ENCODE measurements at places on chromosomes 3 and 15.

GRCh38 chr15:96690733-96691132 lies 360.2 kb downstream of the NR2F2 start:
- DNase-seq: no peak

- DNase-seq: no peak
Observed at GRCh38 chr3:138188013-138188730, 1.1 kb downstream of the ARMC8 start.

GRCh38 chr3:170670504-170670903 lies 84.6 kb upstream of the SLC7A14 start:
- DNase-seq: no peak

GRCh38 chr3:102132370-102132769 lies 283.1 kb downstream of the NFKBIZ start:
- no peak for DNase-seq

- DNase-seq: no peak
Observed at GRCh38 chr3:87694678-87695077, 364.1 kb downstream of the CGGBP1 start.

DNA sequence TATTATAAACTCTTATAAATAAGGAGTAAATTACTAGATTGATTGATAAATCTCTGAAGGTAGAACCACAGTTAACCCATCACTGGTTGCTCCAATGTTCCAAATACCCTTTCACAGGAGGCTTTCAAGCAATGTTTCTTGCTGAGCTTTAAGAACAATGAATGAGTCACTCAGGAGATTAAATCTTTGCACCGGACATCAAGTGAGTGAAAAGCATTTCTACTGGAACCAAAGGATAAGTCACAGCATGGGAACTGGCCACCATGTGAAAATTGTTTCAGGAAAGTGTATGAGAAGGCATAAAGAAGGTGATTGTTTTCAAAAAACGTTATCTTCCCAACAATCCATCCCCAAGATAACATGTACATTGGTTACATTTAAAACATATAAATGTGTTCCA lies 90.6 kb downstream of the CNTN3 start:
- no peak for DNase-seq

DNA sequence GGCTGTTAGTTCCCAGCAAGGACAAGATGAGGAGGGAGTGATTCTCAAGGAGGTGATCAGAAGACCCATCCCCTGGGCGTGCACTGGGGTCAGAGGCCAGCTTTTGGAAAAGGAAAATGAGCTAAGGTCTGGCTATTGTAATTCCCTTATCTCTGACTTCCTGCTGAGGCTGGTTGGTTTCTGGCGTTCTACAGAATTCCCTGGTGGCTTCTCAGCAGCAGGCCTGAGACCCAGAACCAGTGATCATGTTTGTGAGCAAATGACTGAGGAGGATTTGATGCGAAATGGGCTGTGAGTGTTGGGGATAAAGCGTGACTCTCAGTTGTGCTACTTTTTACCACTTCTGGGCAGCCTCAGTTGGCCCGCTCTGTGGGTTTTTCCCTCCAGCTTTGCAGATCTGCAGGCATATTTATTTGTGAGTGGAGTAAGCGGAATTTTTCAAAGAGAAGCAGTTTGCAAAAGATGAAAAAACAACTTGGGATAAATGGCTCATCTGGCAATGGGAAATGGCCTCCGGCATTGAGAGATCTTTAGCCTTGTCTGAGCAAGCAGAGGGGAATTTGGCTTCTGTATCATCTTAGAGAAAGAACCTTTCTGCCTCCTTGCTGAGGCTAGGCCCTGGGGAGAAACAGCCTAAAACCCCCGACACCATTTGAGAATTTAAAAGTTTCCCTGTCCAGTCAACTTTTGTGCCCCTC lies 102.7 kb downstream of the SLCO3A1 start:
- no peak for DNase-seq

- no peak for DNase-seq
Observed at GRCh38 chr3:37691213-37691830, 170.4 kb upstream of the CTDSPL start.

GRCh38 chr3:185813691-185814215 lies 11.1 kb downstream of the IGF2BP2 start:
- no peak for DNase-seq

GRCh38 chr3:32397941-32398340 lies 6.3 kb downstream of the CMTM7 start:
- DNase-seq: no peak

- no peak for DNase-seq
Observed at GRCh38 chr15:101672298-101672697, 20.1 kb upstream of the TM2D3 start.

DNA sequence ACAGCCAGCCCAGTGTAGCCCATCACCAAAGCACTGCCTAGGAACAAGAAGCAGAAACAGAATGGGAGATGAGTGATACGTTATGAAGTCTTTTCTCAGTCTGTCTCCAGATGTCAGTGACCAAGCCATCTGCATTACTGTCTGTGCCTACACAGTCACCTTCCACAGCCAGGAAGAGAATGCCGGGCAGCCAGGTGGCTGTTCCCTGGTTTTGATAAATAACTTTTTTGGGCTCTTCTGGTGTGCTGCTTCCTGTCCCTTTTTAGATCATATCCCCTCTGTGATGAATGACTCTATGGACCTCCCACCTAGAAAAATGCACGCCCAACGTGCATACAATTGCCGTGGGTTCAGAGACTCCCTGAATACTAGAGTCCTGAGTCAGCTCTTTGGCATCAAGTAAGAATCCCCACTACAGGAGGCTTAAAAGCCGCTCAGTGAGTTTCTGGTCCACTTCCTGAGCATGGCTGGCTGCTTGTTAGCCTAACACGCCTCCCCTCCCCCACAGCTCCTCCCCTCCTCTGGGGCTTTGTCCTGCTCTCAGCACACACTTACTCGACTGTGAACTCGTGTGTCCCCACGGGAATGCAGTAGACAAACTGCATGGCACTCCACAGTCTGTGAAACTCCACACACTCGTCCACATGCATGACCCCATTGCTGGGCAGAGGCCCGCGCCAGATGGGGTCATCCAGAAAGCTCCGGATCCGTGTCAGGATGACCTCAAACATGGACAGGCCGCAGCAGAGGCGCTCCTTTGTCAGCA lies 34.7 kb downstream of the NIPA2 start:
- no peak for DNase-seq

GRCh38 chr3:88147261-88147660 lies 2.5 kb upstream of the C3orf38 start:
- DNase-seq: no peak

DNA sequence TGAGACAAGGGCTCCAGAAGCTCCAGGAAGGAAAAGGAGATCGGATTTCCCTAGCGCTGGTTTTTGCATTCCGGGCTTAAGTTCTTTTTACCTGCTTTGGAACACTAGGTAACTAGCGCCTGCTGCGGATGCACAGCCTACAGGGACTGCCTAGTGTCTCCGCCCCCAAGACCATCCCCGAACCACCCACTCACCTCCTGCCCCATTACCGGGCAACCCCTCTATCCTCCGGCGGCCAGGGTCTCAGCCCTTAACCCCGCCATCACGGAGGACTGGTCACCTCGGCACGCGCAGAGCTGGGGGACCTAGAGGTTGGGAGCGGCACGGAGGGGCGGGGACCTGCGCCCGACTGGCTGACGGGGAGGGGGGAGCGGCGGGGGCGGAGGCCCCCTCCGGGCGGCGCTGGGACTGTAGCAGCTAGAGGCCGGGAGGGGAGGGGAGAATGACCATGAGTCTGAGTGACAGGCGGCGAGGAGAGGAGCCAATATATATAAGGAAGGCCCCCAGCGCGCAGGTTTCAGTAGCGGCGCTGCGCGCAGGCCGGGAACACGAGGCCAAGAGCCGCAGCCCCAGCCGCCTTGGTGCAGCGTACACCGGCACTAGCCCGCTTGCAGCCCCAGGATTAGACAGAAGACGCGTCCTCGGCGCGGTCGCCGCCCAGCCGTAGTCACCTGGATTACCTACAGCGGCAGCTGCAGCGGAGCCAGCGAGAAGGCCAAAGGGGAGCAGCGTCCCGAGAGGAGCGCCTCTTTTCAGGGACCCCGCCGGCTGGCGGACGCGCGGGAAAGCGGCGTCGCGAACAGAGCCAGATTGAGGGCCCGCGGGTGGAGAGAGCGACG lies at the start of gene DLL4:
Gene DLL4, plus strand, starts transcription at position 520 of the 839 bp plus-strand sequence. CDS start 329 bp downstream, outside the sequence.
- peak; percentile 71 for DNase-seq

GRCh38 chr15:62430056-62430455 lies 265.0 kb upstream of the C2CD4B start:
- DNase-seq: no peak

GRCh38 chr3:149332771-149333170 lies 665 bp downstream of the TM4SF18 start:
- DNase-seq: no peak

DNA sequence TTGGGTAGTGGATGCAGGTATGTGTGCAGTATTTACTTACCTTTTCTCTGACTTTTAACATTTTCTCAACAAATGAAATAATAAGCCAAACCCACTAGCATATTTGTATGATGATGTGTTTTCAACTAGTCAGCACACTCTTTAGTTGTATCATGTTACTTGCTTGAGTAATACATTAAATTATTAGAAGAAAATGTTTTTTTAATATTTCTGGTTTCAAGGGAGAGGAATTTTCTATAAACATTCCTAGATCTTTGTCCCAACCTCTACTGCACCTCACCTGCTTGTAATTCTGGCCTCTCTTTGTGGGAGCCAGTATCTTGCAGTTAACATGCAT lies 161.8 kb upstream of the CBLB start:
- DNase-seq: no peak

DNA sequence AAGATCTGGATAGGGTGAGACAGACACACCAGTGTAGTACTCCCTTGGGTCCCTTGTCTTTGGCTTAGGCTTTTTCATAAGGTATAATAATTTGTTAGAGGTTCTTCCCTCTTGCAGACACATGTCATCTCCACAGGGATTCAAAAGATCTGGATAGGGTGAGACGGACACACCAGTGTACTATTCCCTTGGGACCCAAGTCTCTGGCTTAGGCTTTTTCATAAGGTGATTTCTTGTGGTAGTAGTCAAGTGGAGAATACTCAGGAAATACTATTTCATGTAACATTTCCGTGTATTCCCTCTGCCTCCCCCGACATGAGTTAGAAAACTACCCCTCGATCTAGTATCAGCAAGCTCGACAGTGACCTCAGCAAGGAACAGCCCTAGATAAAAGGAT lies 954 bp upstream of the MAPKBP1 start:
- no peak for DNase-seq

- DNase-seq: no peak
Observed at GRCh38 chr3:123072564-123072963, 5.7 kb downstream of the PDIA5 start.

DNA sequence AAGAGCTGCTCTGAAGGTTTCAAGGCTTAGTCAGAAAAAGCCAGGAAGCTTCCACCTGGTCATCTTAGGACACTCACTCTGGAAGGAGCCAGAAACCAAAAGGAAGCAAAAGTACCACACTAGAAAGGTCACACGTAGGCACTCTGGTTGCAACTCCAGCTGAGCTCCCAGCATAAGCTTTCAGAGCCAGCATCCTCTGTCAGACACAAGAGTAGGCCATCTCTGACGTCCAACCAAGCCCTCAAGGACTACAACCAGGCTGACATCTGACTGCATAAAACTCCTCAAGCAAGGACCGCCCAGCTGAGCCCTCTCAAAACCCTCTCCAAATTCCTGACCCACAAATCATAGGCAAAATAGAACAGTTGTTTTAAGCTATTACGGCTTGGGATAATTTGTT lies 12.8 kb downstream of the SH3BP5 start:
- DNase-seq: no peak

- no peak for DNase-seq
Observed at GRCh38 chr15:90154861-90155626, 46.1 kb upstream of the SEMA4B start.

DNA sequence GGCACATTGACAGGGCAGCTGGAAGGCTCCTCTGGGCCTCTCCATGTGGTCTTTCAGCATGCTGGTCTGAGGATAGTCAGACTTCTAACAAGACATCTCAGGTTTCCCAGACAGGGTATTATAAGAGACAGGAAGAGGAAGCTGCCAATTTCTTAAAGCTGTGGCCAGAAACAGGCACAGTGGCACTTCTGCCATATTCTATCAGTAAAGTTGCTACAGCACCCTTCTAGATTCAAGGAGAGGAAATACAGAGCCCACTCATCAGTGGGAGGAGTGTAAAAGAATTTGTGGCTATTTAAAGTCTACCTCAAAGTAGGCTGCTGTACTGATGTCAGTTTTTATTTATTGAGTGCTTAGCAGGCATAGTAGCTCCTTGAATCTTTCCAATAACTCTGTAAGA lies 55.5 kb downstream of the BTD start:
- DNase-seq: no peak

GRCh38 chr3:193301433-193301832 lies 60.4 kb downstream of the PLAAT1 start:
- peak; percentile 16 for DNase-seq

- DNase-seq: no peak
Observed at GRCh38 chr3:123909785-123910184, 25.7 kb upstream of the MYLK start.

DNA sequence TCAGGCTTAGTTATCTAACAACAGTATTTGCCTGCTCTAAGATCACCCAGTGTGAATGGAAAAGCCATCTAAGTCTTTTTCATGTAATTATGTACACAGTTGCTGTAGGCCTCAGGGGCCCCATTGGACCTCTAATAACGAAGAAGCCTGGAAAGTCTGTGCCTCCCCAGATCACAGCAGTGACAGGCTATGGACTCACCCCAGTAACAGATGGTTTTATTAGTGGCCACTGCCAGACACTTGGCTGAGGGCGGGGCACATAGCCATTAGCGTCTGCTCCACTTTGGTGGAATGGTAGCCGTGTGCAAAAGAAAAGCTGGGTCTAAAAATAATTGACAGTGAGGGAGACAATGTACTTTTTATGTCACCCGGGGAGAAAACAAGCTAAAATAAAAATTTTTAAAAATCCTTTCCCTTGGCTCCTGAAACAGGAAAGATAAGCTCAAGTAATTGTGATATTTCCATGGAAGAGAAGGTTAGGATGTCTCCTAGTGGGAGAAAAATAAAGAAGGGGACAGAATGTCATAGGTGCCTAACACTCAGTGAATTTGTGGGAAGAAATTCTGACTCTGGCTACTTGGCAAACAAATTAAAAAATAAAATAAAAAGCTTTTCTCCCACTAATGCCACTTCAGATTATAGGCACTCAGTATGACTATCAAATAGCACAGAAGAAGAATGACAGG lies 44.3 kb upstream of the ZNF385D start:
- DNase-seq: no peak

- DNase-seq: no peak
Observed at GRCh38 chr3:175066617-175067415, 207.7 kb downstream of the NAALADL2 start.

- DNase-seq: peak; percentile 27
Observed at GRCh38 chr3:62051506-62051905, 321.8 kb downstream of the FEZF2 start.

Data from HCT116 (cell line).